ENCODE measurements at places on chromosomes 6 and 20.

GRCh38 chr6:148635070-148635743 lies 111.6 kb upstream of the UST start:
- no peak for DNase-seq

- DNase-seq = no peak
These were observed 26.8 kb downstream of the PAQR8 start for GRCh38 chr6:52388790-52389189.

GRCh38 chr6:149508485-149508884 lies 23.7 kb upstream of the ZC3H12D start:
- DNase-seq = no peak

GRCh38 chr6:156617376-156617775 lies 159.8 kb upstream of the ARID1B start:
- DNase-seq = no peak

- DNase-seq = no peak
These were observed 121.0 kb downstream of the TRDN start for GRCh38 chr6:123515715-123516114.

DNA sequence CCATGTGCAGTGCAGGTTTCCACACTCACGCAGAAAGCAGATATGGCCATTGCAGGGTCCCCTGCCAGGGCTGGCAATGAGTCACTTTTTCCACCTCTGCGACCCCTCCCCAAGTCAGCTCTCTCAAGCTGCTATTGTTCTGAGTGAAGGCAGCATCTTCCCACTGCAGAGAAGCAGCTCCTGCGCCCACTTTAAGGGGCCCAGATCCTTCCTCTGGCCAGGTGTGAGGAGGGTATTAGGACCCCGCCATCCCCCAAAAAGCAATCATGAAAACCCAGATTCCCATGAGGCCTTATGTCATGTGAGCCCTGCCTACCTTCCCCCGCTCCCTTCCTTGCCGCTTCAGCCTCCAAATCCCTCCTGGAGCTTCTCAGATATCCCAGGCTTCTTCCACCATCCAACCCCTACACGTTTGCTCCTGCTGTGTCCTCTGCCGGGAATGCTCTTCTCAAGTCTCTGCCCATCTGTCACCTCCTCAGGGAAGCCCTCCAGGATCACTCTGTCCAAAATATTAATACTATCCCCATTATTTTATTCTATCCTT lies 220.3 kb downstream of the NFATC2 start:
- DNase-seq = no peak

- DNase-seq = no peak
These were observed 15.6 kb upstream of the CBFA2T2 start for GRCh38 chr20:33474097-33474873.

- DNase-seq = no peak
These were observed 144.5 kb upstream of the FLRT3 start for GRCh38 chr20:14481863-14482262.

DNA sequence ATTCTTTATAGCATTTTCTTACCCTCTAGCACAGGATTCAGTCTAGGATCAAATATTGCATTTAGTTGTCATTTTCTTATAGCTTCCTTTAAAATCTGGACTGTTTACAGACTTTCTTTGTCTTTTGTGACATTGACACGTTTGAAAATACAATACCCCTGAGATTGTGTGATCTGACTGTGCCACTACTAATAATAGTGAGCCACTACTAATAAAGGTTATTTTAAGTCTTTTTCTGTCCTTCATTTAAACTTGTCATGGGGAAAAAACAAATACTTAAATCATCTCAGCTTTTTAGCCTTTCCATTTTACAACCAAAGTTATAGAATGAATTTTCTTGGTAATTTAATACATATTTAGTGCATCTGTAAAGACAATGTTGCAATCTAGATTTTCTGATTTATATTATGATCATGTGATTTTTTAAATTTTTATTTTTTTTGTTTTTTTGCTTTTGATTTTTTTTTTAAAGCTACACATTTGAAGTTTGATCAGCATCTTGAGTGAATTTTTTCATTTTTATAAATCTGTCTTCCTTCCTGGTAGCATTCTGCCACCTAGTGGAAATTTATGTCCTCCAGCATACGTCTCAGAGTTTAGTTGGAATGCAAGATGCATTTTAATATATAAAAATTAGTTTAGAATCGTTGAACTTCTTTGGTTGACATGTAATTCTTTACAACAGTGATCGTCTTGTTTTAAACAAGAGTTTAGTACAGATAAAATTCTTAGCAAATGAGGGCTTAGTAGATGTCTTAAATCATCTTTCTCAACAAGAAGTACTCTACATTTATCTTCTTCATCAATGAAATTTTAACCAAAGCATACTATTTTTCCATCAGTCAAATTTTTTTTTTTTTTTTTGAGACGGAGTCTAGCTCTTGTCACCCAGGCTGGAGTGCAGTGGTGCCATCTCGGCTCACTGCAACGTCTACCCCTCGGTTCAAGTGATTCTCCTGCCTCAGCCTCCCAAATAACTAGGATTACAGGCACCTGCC lies 119.4 kb downstream of the NCOA3 start:
- no peak for DNase-seq

DNA sequence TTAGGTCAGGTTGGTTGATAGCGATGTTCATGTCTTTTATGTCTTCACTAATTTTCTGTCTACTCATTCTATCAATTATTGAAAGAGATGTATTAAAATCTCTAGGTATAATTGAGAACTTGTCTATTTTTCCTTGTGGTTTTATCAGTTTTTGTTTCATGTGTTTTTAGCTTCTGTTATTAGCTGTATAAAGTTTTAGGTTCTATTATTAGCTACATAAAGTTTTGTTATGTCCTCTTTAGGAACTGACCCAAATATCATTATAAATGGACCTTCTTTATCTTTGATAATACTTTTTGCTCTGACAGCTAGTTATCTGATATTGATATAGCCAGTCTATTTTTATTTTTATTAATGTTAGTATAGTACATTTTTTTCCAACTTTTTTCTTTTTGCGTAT lies 92.4 kb upstream of the TMEM170B start:
- DNase-seq = no peak

- no peak for DNase-seq
These were observed 115.2 kb upstream of the GLP1R start for GRCh38 chr6:38933426-38933825.

DNA sequence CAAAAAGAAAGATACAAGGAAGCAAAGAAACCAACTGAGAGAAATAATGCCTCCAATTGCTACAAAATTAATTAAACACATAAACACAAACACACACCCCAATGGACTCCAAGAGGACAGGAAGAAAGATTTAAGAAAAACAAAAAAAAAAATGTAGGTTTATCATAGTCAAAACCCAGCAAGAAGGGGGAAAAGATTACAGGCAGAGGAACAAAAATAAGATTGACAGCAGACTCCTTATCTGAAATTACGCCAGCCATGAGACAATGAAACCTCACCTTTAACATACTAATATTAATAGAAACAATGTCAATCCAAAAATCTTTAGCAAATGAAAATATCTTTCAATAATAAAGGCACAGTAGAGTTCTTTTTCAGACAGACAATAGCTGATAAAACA lies 155.8 kb downstream of the RNGTT start:
- no peak for DNase-seq
